ENCODE measurements at places on chromosomes 2 and 18. TPM values are rescaled to one million over a fixed set of nuclear protein-coding genes. Genes with fewer than 3 reads are reported as not detected.

DNA sequence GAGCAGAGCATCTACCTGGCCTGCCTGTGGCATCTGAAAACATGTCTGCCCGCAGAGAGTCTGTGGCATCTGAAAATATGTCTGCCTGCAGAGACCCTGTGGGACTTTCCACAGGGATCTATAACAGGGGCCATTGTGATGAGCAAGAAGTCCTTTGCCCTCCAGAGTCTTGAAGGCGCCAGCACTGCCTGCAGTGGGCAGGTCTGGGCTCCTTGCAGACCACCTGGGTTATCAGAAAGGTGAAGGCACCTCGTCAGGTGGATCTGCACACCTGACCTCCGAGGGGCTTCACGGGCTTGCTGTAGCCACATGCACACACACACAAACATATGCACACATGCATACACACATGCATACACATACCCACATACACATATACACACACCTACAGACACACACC is 189.5 kb upstream of the HDAC4 start:
- no peak for DNase-seq

CHPF gene
- 39.5 TPM for total RNA-seq

GRCh38 chr18:12645254-12645653 is 12.7 kb downstream of the SPIRE1 start:
- no peak for DNase-seq

DNA sequence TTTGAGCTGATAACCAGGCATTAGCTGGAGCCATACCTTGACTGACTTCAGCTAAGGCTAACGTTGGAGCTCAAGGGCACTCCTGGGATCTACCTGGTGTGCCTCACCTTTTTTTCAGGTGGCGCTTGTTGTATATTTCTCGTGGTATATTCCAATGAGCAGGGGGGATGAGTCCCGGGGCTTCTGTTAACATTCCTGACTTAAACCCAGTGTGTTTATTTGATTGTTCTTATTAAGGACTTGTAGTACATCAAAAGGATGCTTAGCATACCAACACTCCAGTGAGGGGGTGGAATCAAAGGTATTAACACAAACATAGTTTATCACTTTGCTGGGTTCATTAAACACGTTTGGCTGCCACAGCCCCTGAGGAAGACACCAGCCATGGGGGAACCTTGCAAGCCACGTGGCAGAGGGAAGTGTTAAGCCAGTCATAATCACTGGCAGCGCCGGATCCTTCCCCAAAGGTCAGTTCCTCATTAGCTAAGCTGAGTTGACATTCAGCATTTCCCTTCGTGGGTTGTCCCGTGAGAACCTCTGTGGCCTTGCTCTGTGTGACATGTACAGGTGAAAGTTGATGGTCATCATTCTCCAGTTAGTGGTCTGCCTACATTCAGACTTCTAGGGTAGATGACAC is 119.5 kb upstream of the MCFD2 start:
- DNase-seq: no peak

GRCh38 chr2:128319631-128320191 is 1.0 kb upstream of the HS6ST1 start:
- DNase-seq: no peak

DNA sequence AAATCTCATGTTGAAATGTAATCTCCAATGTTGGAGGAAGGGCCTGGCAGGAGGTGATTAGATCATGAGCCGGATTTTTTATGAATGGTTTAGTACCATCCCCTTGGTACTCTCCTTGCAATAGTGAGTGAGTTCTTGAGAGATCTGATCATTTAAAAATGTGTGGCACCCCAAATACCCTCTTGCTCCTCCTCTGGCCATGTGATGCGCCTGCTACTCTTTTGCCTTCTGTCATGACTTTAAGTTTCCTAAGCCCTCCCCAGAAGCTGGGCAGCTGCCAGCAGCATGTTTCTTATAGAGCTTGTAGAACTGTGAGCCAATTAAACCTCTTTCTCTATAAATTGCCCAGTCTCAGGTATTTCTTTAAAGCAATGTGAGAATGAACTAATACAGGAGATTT is 72.6 kb upstream of the FIGN start:
- DNase-seq: no peak

RFX8 gene
- total RNA-seq: not detected
